EH (cell line): ENCODE measurements at places on chromosomes 12 and 14.

GRCh38 chr12:85575120-85576096, 260.8 kb downstream of the RASSF9 start:
- DNase-seq = peak; percentile 64

GRCh38 chr12:45762185-45763110, 32.9 kb downstream of the ARID2 start:
- peak; percentile 58 for DNase-seq

GRCh38 chr14:32808644-32809043, 130.0 kb upstream of the NPAS3 start:
- DNase-seq = peak; percentile 65

GRCh38 chr12:18192119-18192518, 69.2 kb upstream of the PIK3C2G start:
- DNase-seq = no peak

DNA sequence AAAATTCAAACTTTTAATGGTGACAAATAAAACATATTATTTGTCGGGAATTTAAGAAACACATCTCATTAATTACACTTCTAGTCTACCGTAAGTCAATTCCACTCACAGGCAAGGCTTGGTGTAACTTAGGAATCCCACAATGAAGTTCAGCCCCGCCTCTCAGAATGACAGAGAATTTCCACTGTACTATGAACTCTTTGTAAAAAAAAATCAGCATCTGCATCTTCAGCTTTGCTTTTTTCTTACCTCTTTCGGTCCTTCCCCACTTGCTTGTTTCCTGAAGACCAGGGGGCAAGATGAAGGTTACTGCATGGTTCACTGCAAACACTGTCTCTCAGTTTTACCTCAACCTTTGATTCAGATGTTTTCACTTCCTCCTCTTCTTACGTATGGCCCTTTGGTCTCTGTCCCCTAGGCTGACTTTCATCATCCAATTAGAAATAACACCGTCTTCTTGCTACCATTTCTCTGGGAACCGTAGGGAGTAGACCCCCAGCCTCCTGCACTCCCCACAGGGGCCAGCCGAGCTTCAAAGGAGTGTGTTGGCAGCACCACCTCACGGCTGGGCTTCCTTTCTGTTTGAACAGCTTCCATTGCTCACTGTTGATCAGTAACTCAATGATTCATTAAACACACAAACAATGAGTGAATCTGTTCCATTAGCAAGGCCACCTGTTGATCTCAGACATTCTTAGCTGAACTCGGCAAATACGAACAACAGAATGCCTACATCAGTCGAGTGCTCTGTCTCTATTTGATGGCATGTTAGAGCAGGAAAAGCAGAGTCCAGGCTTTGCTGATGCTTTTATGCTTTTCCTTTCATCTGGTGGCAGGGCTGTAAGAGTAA, 343.0 kb downstream of the BMP4 start:
- no peak for DNase-seq

GRCh38 chr14:62694075-62694474, 351.2 kb downstream of the KCNH5 start:
- DNase-seq = peak; percentile 2

- DNase-seq = peak; percentile 38
These were observed 42.7 kb upstream of the DCN start for GRCh38 chr12:91225316-91225715.

DNA sequence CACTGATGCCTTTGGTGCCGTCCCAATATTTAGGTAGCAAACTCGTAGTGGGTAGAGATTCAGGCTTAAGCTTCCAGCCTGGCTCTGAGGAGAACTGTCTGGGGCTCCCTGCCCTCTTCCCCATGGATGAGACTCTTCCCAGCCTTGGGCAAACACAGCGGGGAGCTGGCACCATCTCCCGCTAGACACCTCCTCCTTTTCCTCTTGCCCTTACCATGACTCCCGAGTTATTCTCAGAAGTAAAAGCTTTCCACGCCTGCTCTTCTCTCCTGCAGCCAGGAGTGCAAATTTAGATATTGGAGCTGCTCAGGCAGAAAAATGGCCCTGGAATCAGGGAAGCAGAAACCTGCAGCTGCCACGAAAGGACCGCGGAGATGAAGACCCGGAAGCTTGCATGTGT, 45.6 kb upstream of the RBM19 start:
- DNase-seq = no peak

DNA sequence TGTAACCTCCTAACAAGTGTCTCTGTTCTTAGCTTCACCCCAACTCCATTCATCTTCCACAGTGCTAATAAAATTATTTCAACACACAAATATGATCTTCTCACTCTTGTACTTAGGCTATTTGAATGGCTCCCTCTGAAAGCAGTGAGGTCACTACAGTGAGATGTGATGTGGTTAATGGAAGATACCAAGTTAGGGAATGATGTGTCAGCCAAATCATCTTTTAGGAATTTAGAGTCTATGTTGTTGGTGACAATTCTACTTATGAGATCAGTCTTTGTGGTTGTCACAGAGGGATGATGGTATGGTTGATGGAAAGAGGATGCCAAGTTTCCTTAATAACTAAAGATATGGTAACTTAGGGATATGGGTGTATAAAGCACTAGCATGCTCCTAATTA, 57.6 kb downstream of the POLR3B start:
- DNase-seq = peak; percentile 94

- DNase-seq = no peak
These were observed 315.8 kb downstream of the BCL11B start for GRCh38 chr14:98956181-98956580.

GRCh38 chr12:26156201-26156871, 31.5 kb upstream of the BHLHE41 start:
- DNase-seq = no peak

DNA sequence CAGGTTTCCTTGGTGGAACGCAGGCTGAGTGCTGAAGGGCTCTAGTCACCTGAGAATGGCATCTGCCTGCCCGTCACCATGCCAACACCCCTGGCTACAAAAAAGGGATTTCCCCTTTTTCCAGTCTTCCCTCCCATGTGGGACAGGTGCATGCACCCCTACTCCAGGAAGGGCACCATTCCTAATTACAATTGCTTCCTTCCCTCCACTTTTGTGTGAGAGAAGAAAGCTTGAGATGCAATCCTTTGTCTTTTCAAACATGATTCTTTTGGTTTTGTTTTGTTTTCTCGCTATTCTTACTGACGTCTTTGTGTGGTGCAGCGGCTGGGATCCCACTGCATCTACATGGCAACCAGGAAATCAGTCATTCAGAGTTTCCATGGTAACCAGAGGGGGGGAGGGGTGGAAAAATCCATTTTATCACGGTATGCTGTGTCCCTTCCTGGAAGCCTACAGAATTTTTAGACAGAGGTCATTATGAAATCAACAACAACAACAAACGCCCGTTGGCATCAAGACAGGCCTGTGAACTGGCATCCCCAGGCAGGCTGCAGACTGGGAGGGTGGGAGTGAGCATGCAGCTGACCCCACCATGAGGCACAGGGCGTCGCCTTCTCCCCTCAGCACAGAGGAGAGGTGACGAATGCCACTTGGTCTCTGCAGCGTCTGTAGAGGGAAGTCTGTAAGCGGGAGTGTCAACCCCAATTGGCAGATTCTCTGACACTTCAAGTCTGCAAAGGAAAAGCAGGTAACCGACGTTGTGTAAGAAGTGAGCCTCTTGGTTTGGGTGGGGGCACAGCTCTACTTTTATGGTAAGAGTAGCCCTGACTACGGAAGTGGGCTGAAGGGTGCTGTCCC, 13.6 kb upstream of the GNG2 start:
- DNase-seq = peak; percentile 38

GRCh38 chr12:103877934-103878510, 37.0 kb upstream of the NT5DC3 start:
- DNase-seq = peak; percentile 77

DNA sequence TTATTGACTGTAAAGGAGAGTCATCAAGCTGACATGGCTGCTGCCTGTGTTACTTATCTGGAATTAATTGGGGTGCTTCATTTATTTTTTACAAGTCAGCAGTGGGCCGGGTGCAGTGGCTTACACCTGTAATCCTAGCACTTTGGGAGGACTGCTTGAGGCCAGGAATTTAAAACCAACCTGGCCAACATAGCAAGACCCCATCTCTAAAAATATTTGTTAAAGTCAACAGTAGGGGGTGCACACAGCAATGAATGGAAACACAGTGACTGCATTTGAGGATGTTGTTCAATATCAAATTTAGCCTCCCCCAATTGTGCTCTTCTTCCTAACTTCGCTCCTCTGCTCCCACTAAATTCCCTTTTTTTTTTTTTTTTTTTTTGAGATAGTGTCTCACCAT, 52.1 kb downstream of the ANKRD9 start:
- DNase-seq = no peak

DNA sequence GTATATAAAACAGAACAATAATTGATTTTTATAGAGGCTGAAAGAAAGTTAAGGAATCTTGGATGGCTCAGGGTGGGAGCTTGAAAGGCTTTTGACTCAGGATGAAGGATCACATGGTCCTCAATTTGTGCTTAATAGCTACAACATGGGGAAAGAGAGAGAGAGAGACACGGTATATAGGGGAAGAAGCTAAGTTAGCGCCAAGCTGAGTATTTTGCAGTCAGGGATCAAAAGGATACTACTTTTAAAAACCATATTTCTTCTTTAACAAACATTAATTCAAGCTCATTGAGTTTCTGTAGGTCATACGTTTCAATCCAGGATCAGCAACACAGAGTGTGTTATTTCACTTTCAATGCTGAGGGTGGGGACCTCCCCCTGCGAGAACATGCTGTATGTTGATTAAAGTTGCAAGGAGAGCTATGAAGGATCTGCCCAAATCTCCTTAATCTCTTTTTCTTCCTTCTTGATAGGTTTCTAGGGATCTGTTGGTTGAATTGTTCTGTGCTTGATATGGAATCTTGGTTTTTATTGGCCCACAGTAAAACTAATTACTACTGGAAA, 133.1 kb upstream of the NUDT4 start:
- DNase-seq = no peak

DNA sequence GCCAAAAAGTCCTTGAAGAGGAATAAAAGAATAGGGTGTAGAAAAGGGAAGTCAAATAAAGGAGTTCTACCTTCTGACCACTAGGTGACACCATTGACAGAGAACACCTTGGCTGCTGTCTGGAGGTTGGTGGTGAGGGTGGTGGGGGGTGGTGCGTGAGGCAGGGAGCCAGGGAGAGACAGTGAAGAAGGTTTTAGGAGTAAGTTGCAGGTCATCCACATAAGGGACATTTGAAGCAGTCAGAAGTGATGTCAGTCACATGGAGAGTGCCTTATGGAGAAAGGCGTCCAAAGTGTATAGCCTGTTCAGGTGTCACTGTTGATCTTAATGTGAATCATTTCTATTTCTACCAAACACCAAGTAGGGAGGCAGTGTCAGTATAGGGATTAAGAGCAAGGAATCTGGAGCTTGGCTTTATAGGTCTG, 279.3 kb upstream of the DDHD1 start:
- DNase-seq = peak; percentile 45

GRCh38 chr14:42307239-42307825, 700.7 kb downstream of the LRFN5 start:
- no peak for DNase-seq
